AG04450 (cell line): ENCODE measurements at places on chromosomes 1 and 21. TPM values are rescaled to one million over a fixed set of nuclear protein-coding genes. Genes with fewer than 3 reads are reported as not detected.

Gene LRRC53
- not detected in 2 replicates for polyA plus RNA-seq

Gene NPHS2
- polyA plus RNA-seq = not detected in 2 replicates

Gene DYNLT5
- 0.71 and 0.98 TPM in 2 replicates for polyA plus RNA-seq

Gene HES3
- not detected in 2 replicates for polyA plus RNA-seq

Gene RXFP4
- not detected in 2 replicates for polyA plus RNA-seq

Gene FAM20B
- 25.0 and 29.3 TPM in 2 replicates for polyA plus RNA-seq

Gene TBX19
- 1.0 and 1.3 TPM in 2 replicates for polyA plus RNA-seq

Gene PTPRC
- 0.05 TPM in 1 of 2 replicates, not detected in the other for polyA plus RNA-seq

Gene MEGF6
- polyA plus RNA-seq = 0.45 and 0.65 TPM in 2 replicates

Gene PCP4
- not detected in 2 replicates for polyA plus RNA-seq

Gene RNU1-2
- polyA plus RNA-seq = under 0.01 TPM in 1 of 2 replicates, not detected in the other

DNA sequence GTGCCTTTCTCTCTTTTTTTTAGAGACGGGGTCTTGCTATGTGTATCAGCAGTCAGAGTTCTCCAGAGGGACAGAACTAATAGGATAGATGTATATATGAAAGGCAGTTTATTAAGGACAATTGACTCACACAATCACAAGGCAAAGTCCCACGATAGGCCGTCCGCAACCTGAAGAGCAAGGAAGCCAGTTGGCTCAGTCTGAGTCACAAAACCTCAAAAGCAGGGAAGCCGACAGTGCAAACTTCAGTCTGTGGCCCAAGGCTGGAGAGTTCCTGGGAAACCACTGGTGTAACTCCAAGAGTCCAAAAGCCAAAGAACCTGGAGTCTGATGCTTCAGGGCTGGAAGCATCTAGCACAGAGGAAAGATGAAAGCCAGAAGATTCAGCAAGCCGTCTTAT lies 16.3 kb upstream of the H3-3A start:
- no peak for DNase-seq

GRCh38 chr1:234782791-234783190 lies 172.8 kb upstream of the IRF2BP2 start:
- DNase-seq = no peak

DNA sequence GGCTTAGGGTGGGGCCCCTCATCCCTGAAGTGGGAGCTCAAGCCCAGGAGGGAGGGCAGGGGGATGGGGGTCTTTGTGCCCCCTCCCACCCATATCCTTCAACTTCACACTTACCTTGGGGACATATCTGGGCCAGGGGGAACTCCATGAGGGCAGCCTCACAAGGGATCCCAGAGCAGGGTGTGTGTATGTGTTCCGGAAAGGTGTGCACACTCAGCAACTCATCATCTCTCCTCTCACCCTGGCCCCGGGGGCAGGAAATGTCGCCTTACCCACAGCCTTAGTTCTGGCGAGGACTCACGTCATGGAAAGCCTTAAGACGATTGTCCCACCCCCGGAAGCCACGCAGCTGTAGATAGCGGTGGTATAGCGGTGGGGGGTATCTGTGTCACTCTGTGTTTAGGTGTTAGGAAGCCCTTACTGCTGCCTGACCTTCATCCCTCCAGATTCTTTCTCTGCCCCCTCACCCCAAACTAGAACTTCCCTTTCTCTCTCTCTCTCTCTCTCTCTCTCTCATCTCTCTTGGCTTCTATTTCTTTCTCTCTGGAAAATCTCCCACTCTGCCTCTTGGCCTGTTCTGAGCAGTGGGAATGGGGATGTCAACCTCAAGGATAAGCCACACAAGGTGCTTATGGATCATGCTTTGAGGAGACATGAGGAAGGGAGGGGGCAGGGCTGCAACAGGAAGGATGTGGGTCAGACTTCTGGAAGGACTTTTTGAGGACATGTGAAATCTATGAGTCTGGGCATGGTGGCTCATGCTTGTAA lies at the start of gene SH2D2A:
SH2D2A (minus strand) TSS at position 288 of the 768 bp plus-strand sequence; CDS start at position 148, 140 bp downstream.
- DNase-seq = no peak

DNA sequence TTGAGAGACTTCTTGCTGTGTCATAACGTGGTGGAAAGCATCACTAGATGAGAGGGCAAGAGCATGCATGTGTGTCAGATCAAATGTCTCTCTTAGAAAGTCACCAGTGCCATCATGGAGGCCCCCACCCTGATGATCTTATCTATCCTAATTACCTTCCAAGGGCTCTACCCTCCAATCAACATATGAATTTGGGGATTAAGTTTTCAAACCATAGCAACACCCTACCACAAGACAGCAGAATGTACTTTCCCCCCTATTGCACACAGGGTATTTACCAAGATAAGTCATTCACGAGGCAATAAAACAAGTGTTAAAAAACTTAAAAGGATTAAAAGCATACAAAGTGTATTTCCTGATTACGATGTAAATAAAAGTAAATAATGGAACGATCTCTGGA lies 515.6 kb downstream of the LMO4 start:
- no peak for DNase-seq

- no peak for DNase-seq
Measured at GRCh38 chr1:15196807-15197530, 43.4 kb downstream of the TMEM51 start.

DNA sequence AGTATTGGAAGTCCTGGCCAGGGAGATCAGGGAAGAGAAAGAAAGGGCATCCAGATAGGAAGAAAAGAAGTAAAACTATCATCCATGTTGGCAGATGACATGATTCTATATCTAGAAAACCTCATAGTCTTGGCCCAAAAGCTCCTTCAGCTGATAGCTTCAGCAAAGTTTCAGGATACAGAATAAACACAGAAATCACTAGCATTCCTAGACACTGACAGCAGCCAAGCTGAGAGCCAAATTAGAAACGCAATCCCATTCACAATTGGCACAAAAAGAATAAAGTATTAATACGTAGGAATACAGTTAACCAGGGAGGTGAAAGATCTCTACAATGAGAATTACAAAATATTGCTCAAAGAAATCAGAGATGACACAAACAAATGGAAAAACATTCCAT lies 44.6 kb downstream of the ZFYVE9 start:
- DNase-seq = peak; percentile 23

GRCh38 chr1:197029749-197030148 lies 37.3 kb downstream of the F13B start:
- DNase-seq = no peak

GRCh38 chr1:41315146-41315822 lies 46.0 kb upstream of the FOXO6 start:
- DNase-seq = peak; percentile 10

GRCh38 chr21:17512253-17513213 lies at the start of gene CXADR:
Gene CXADR (plus strand): TSS chr21:17513043. CDS start chr21:17513130, 87 bp downstream.
- DNase-seq = no peak

DNA sequence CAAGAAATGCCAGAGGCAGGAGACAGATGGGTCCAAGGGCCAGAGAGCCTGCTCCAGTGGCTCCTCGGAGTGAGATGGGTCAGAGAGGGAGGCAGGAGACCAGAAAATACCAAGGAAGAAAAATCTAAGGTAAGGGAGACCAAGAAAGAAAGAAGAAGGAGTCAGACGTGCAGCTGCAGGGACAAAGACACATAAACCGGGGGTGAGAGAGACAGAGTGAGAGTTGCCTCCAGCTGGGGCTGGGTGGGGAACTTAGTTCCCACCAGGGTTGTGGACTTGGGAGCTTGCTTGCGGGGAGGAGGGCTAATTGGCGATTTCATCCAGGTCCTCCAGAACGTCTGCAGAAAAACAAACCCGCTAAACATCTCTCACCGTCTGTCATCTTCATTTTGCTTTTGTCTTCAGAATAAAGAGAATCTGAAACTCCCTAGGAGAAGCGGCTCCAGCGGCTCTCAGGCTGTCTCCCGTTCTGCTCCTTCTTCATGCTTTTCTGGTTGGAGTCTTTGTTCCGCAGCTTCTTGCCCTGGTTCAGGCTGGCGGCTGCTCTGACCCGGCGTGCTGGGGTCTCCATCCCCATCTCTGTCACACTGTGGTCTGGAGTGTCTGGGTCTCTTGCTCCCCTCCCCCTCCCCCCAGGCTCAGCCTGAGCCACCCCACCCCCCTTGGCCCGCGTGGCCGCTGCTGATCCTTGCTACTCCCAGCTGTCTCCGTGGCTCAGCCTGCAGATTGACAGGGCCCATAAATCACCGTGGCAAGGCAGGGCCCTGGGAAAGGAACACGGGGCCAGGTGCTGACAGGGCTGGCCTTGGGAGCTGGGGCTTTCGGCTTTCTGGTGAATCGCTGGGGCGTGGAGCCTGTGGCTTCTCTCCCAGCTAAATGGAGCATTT lies 66.6 kb downstream of the UBIAD1 start:
- no peak for DNase-seq

GRCh38 chr1:226406401-226406881 lies 1.5 kb downstream of the PARP1 start:
- DNase-seq = no peak

- DNase-seq = no peak
Measured at GRCh38 chr1:181155339-181155738, 66.8 kb downstream of the IER5 start.

DNA sequence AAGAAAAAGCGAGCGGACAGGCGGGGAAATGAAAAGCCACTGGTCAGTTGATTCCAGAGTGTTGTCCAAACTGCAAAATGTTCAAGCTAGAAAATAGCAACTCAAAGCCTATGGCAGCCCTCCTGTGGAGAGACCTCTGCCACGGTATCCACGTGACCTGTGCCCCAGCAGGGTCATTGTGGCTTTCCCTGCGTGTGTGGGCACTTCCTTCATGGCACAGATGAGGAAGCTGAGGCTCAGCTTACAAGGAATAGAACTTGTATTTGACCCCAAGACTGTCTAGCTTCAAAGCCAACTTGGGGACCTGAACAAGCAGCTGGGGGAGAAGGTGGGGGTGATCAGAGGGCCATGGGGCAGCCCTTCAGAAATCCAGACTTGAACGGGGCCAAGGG lies 15.6 kb upstream of the PLEKHG5 start:
- DNase-seq = no peak

GRCh38 chr1:75764057-75764655 lies 21.9 kb upstream of the RABGGTB start:
- DNase-seq = no peak

DNA sequence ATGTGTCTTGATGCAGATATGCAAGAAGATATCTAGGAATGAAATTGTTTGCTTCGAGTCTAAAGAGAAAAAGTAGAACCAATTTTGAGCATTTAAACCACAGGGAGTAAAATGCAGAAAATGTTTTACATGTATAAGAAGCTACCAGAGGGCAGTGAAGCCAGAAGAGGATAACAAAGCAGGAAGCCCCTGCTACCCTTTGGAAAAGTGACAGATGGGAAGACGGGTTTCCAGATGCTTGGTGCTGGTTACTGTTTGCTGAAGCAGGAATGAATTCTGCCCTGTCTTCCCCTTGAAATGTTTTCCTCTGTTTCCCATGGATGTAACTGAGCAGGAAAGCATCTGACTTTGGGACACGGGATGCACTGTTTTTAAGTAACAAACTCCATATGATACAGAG lies 822.2 kb downstream of the MRPL39 start:
- DNase-seq = no peak

GRCh38 chr1:219124163-219124562 lies 49.5 kb upstream of the LYPLAL1 start:
- no peak for DNase-seq

- DNase-seq = no peak
Measured at GRCh38 chr1:20590306-20590777, 1.4 kb downstream of the CDA start.

GRCh38 chr1:183070923-183071618 lies 47.9 kb downstream of the LAMC1 start:
- DNase-seq = peak; percentile 72
